Epithelial cell of proximal tubule (primary cell): ENCODE measurements at places on chromosomes 13 and 19.

DNA sequence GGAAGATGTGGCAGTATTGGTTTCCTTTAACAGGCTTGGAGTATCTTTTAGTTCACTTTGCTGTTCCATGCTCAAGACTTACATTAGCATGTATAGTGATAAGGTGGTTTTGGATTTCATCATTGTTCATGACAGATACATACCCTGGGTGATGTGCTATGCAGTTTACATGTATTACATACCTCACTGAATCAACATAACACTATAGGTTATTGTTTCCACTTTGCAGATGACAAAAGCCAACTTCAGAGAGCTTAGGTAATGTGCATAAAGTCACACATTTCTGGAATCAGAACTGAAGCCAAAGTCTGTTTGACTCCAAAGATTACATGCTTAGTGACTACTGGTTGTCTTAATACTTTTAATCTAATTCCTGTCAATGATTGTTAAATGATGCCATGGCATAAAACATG lies 7.1 kb downstream of the COMMD6 start:
- no peak for DNase-seq

GRCh38 chr13:98150832-98151479 lies 8.1 kb downstream of the FARP1 start:
- no peak for DNase-seq

DNA sequence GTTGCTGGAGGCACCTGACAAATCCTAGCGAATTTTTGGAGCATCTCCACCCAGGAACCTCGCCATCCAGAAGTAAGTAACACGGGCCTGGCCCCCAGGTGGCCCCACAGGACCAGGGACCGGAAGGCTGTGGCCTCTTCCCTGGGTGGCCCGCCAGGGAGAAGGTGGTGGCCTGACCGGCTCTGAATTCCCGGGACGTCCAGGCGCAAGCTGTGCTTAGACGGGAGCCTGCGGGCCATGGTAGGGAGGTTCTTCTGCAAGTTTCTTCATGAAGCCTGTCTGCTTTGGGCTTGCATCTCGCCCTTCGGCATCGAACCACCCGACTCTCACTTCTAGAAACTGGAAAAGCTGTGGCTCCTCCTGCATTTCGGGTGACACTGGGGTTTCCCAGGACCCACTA lies 47.4 kb downstream of the KDM4B start:
- DNase-seq = no peak

- DNase-seq = no peak
Measured at GRCh38 chr13:29849071-29849631, 1.3 kb downstream of the UBL3 start.

GRCh38 chr19:3409346-3410064 lies 43.1 kb downstream of the NFIC start:
- DNase-seq = no peak

DNA sequence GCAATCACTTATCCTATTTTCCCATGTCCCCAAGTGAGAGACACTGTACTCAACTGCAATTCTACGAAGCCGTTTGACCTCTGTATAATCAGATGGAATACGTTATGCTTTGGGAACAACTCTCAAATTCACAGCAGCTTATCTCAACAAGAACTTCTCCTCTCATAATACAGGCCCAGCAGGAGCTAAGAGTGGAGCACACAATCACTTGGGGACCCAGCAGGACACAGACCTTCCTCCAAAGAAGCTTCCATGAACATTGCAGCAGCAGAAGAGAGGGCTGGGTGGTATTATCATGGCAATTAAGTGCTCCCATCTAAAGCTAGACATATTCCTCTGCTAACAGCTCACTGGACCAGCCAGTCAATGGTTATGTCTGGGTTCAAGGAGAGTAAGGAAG lies 428.3 kb upstream of the MIR17HG start:
- no peak for DNase-seq

- no peak for DNase-seq
Measured at GRCh38 chr19:13937479-13938300, 527 bp downstream of the PODNL1 start.

DNA sequence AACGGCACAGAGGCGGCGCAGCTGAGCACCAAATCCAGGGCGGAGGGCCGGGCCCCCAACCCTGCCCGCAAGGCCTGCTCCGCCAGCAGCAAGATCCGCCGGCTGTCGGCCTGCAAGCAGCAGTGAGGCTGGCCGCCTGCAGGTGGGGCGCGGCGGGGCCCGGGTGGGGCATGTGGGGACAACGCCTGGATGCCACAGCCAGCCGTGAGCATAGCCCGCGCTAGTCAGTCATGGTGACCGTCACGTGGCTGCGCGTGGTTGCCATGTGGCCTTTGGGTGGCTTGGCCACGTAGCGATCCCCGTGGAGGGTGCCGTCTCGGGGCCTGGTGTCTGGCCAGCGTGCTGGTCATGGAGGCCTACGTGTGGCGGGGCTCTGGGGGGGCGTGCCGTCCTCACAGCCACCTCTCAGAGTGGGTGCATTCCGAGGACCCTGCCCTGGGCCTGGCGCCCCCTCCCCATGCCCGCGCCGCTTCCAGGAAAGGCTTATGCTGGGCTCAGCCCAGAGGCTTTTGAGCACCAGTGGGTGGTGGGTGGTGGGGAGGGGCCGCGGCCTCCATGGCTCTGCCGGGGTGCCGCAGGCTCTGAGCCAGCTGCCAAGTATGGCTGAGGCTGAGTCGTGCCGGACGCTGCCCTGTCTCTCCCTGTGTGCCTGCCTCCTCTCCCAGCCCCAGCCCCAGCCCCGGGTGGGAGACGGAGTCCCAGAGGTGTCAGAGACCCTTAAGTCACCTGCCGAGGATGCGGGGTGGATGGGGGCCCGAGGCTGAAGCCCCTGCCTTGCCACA lies 11.1 kb downstream of the CBARP start:
- no peak for DNase-seq

GRCh38 chr19:48111280-48111679 lies 663 bp upstream of the PLA2G4C start:
- DNase-seq = no peak

- no peak for DNase-seq
Measured at GRCh38 chr13:94974015-94974951, 261.9 kb upstream of the SOX21 start.

DNA sequence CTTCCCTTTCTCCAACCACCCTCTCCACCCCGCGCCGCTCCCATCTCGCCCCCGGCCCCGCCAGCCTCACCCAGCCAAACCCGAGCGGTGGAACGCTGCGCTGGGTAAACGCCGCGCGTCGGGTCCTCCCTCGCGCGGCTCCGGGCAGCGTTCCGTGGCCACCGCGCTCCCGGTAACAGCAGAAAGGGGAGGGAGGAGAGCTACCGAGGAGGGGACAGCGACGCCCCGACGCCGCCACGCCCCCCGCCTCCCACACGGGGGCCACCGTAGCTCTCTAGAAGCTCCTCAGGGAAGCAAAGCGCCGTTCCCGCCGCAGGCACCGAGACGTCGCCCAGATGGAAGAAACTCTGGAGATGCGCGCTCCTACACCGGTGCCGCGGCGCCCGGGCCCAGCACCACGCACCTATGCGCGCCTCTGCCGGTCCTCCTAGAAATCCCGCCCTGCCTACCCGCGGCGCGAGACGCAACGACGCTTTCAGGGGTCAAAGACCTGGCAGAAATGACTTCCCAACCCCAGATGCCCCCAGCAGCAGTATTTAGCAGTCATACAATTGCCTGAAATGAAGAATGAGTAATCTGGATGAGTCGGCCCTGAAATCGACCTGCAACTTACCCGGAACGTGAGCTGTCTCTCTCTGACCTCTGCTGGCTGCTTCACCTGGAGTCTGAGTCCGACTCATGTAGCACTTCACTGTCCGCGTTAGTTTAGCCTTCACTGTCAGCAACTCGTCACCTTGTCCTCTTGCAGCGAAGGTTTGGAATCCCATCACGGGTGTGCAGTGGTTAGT lies at the start of gene RUBCNL:
TSS of gene RUBCNL (minus strand) at position 189 of the 788 bp plus-strand sequence. CDS start 14,777 bp downstream, outside the sequence.
- DNase-seq = no peak

- no peak for DNase-seq
Measured at GRCh38 chr19:55391191-55391670, 5.5 kb downstream of the RPL28 start.
